ENCODE measurements at places on chromosomes 3 and 15.
A peak's percentile ranks its signal among the peaks of the same experiment; 100 is the strongest.

GRCh38 chr3:53238051-53238850 lies 17.6 kb downstream of the TKT start:
- no peak for DNase-seq

GRCh38 chr3:64915778-64916177 lies 228.0 kb upstream of the ADAMTS9 start:
- no peak for DNase-seq

DNA sequence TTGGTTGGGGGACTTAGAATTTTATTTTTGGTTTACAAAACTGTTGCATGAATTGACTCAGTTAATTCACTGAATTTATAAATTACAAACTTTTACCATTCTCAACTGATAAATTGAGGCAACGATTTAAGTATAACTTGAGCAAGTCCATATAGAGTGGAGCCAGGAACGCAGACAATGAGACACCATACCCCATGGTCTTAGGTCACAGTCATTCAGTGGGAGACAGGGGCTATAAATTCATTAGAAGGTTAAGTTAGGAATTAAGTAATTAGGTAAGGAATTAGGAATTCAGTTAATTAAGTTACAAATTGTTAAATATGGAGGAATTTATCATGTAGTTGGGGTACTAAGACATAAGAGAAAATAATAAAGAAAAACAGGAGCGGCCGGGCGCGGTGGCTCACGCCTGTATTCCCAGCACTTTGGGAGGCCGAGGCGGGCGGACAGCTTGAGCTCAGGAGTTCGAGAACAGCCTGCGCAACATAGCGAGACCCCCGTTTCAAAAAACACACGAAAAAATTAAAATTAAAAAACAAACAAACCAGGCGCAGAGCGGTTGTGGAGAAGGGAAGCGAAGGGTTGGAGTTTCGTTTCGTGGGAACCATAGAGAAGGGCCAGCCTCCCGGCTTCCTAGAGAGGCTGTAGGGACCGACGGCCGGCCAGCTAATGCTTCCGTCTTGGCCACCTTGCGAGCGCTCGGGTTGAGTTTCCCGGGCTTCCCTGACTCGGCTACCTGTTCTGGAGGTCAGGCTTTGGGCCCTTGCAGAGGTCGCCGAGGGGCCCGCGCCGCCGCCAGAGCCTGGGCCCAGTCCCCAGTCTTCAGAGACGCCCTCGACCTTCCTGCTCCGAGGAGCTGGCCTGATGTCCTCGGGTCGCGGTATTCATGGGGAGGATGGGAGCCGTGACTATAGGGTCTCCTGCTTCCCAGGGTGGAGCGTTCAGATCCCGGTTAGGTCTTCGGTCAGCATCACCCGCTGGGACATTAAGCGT lies at the start of gene ZNF619:
Gene ZNF619 (plus strand): TSS at position 645 of the 993 bp plus-strand sequence. CDS start 858 bp downstream, outside the sequence.
- peak; percentile 33 for DNase-seq

DNA sequence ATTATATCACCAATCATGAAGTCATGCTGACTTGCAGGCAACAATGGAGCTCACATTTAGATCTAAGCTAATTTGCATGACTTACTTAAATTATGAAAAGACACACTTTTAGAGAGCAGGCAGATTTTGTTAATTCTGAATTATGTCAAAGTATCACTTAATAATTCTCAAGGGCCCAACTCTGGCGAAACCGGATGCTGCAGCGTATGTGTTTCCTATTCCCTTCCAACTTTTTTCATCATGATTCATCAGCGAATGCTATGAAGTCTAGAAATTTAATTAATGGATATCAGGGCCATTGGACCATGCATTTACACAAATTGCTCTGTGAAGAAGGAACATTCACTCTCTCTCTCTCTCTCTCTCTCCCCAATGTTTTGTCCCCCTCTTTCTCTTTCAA lies 63.5 kb upstream of the GOLGA8A start:
- DNase-seq: no peak

DNA sequence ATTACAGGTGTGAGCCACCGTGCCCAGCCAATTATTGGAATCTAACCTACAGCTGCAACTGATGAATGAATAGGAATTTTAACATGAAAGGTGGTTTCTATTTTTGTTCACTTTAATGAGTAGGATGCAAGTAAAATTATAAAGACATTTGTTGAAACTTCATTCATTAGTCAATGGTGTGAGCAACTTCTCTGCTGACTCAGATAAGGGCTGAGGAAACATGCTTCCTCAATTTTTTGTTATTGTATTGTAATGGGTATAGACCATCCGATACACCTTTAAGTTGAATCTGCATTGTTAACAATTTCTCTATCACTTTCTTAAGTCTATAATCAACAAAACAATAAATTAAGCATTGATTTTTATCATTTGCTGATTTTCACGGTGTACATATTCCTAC lies 127.8 kb downstream of the STAG1 start:
- no peak for DNase-seq

DNA sequence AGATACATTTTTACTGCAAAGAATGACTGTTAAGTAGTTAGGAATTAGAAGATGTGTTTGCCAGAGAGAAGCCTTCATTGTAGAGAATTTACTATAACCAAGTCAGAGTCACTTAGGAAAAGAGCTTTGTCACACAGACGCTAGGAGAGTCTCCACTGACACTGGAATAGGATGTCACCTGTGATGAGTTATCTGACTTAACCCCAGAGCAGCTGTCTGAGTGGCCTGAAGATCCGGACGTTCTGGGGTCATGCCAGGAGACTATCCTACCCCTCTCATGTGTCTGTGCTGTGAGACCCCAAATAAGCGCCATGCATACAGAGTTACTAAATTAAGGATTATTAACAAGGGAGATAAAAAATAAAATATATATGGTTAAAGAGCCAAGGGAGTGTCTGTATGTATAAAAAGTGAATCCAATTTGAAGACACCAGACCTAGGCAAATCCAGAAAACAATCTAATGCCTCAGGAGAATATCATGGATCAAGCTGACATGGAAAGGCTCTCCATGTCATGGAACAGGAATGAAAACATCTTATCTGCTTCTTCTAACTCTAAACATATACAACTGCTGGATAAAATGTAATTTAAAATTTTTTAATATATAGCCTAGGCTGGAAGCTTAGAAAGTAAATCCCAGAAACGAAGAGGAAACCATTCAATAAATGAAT lies 43.5 kb downstream of the ITGB5 start:
- DNase-seq: no peak

DNA sequence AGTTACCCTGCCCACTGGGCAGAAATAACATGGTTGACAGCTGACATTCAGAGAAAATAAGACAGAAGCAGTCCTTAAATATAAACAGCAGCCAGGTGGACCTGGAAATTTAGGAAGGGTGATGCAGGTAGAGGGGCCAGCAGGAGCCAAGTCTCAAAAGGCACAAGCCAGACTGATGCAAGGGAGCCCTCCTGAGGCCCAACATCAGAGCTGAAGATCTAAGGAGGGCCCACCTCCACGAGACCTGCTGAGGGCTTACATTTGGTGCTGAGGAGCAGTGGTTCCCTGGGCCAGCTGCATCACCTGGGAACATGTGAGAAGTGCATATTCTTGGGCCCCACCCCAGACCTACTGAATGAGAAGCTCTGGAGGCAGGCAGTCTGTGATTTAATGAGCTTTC lies 105.5 kb upstream of the TRIM42 start:
- no peak for DNase-seq

- DNase-seq: no peak
Measured at GRCh38 chr15:36373550-36373949, 205.9 kb upstream of the CDIN1 start.

DNA sequence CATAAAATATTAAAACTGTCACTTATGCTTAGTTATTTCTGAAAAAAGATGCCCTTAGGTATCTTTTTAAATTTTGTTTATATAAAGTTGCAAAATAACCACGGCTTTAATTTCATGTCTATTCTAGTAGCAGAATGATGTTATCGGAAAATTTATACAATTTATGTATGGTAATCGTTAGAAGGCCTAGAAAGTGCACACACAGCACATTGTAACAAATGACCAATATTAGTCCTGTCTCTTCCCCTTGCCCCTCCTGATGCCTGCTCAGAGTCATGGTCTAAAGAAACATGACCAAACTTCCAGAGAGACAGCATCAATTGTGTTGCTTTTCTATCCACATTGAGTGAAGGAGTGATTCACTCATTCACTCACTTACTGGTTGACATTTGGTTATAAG lies 6.2 kb upstream of the LPP start:
- DNase-seq: no peak

- no peak for DNase-seq
Measured at GRCh38 chr3:161851941-161852566, 355.4 kb downstream of the OTOL1 start.

DNA sequence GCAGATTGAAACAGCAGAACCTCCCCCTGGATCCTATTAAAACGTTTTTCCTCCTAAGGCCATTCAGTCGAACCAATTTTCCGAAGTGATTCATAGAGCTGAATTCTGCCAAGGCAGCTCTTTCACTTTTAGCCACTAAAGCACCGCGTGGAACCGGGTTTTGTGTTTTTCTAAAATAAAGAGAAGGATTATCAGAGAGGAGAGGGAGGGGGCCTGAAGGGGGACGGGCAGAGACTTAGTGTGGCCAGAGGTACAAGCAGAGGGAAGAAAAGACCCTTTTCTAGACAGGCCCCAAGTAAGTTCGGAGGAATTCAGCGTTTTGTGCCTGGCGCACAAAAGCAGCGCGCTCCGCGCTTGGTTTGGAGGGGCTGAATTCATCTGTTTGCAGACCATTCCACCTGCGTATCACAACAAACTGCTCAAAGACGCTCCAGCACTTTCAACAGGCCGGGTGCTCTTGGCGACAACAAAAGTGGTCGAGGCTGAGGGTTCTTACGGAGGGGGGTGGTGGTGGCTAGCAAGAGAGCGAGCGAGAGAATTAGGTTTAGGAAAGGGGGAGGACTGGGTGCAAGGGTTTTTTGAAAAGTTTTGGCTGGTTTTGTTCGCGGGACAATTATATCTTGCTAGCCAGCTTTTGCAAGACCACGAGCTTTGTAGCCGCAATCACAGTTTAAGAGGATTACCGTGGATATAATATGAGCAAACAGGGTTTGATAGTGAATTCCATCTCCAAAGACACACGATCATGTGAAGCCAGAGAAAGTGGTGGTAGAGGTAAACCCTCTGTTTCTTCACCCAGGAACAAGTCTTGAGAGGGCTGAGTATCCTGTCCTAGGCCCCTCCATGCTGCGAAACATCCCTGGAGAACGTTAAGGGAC lies 1.2 kb upstream of the FEZF2 start:
- DNase-seq: no peak

DNA sequence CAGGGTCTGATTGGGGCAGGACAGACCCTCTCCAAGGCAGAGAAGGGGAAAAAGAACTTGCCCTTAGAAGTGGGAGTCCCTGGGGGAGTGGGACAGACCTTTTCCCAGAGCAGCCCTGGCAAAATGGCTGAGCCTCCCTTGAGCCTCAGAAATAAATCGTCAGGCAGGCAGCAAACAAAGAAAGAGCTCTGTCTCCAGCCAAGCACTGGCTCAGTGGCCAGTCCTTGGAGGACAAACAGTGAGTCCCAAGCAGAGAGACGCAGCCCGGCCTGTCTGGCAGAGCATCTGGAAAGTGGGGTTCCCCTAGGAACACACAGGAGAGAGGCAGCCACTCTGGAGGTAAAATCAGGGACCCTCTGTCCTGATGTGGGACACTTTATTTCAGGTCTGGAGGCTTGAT lies 1.8 kb downstream of the SLC6A1 start:
- no peak for DNase-seq

- DNase-seq: no peak
Measured at GRCh38 chr3:108036401-108036800, 54.4 kb downstream of the CD47 start.

DNA sequence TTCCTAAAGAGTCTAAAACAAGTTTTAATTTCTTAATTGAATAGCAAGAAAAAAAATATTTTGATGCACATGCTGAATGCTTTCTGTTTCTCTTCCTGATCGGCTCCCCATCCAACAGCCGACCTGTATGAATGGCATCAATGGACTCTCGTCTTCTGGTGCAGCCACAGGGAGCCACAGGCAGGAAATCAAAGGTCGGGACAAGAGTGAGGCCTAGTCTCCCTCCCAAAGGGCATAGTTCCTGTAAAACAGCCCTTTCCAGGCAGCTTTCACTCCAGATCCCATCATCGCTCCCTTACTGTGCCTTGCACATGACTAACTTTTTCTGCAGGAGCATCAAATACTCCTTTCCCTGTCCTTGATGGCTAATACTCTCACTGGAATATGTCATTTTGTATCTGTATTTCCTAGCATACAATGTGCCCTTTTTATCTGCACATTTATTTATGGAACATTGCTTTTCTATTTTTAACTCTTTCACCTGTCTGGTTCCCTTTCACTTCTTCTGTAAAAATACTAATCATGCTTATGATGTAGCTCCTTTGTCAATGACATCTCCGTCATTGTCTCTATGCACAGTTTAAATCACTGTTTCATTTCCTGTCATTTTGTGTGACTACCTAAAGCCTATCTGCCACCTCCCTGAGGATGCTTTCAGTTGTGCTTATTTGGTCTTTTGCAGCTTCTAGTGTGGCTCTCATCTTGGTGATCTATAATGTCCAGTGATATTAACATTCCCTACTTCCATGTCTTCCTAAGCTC lies 326.2 kb downstream of the CTNNB1 start:
- DNase-seq: no peak

- no peak for DNase-seq
Measured at GRCh38 chr3:64650715-64651114, 37.1 kb downstream of the ADAMTS9 start.

DNA sequence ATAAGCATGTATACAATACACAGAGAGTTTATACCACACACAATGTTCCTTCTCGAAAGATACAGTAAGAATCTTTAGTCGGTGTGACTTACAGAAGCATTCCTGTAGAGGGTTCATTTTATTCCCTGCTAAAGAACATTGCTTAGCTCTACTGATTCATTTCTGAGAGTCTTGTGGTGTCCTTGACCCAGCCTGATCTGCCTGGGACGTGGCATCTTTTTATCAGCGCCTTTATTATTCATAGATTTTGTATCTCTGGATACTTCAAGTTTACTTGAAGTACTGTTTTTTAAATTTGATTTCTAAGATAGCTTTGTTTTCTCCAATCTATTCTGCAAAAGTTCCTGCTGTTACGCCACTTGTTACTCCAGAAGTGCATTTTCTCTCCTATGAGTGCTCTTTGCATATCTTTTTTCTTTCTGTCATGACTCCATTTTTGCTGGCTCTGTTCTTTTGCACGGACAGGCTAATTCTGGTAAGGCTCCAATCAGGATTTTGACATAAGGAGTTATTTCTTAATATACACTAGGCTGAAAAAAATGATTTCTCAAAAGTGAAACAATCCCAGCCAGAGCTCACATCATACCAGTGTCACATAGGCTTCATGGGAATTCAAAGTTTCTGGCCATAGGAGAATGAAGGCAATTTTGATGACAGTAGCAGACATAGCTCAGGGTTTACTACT lies 114.5 kb upstream of the TNIK start:
- no peak for DNase-seq

- no peak for DNase-seq
Measured at GRCh38 chr15:67177752-67178151, 76.7 kb downstream of the AAGAB start.

DNA sequence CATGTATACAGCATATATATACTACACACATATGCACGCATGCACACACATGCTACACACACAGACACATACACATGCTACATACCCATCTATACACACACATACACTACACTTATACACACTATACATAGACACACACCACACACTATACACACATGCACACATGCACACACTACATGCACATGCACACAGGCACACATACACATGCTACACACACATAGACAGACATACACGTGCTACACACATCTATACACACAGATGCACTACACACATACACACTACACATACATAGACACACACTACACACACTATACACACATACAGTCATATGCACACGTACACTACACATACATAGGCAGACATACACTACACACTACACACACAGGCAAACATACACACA lies 51.2 kb upstream of the PRR20G start:
- no peak for DNase-seq
